ENCODE measurements at places on chromosomes 12 and 14. TPM values are rescaled to one million over a fixed set of nuclear protein-coding genes. Genes with fewer than 3 reads are reported as not detected.

The NRL gene
- 1.2 TPM for total RNA-seq

GRCh38 chr14:76125511-76125910 is 26.2 kb upstream of the GPATCH2L start:
- no peak overlapping the region for H3K27ac ChIP-seq
- no peaks in the 10 kb centered on the region for H3K4me1 ChIP-seq
- no peaks in the 10 kb centered on the region for H3K36me3 ChIP-seq

- peaks cover 2% of the 10 kb centered on the region for H3K36me3 ChIP-seq
- H3K4me3 ChIP-seq = peak overlapping the region; percentile 83
- peak overlapping the region; percentile 43 for H3K27ac ChIP-seq
- peaks cover 61% of the 10 kb centered on the region for H3K27me3 ChIP-seq
- no peak for DNase-seq
Observed at GRCh38 chr14:32940066-32940651, 1.5 kb downstream of the NPAS3 start.

- no peak for DNase-seq
- H3K36me3 ChIP-seq = peaks cover 8% of the 10 kb centered on the region
- H3K27me3 ChIP-seq = no peaks in the 10 kb centered on the region
- no peak overlapping the region for H3K4me3 ChIP-seq
- H3K27ac ChIP-seq = no peak overlapping the region
Observed at GRCh38 chr12:44775901-44776300, 100.2 kb downstream of the NELL2 start.

DNA sequence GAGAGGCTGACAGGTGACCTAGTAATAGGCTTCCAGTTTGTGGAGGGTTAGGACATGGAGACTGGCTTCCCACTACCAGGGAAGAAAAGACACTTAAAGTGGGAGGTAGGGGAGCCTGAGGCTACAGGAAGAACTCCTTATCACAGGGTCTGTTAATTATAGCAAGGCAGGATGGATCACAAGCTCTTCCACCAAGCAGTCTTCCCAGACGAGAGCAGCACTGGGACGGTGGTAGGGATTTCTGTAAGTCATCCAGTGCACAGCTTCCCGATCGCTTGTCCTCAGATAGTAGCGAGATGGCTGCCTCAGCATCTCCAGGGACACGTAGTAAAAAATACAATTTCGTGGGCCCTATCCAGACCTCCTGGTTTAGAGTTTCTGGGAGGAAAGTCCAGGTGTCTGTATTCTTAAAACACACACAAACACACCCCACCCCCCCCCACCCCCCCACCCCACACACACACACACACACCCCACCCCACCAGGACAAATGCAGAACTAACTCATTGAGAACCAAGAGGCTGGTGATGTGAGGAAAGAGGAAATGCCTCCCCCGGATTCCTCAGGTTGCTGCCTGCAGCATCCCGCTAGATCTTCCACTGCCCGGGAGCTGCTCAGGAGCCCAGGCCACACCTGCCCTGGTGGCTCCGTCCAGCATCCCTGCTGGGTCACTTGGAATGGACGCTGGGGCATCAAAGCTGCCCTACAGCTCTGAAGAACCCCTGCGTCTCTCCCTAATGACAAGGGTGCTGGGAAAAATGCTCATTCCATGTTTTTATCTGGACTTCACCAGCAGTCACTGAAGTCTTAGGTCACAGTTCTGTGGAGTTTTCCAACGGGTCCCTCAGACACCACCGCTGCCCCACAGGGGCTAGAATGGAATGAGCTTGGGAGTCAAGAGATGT is 307.2 kb downstream of the CACNA1C start:
- DNase-seq = no peak
- H3K27ac ChIP-seq = no peak overlapping the region
- peaks cover 43% of the 10 kb centered on the region for H3K4me1 ChIP-seq
- no peaks in the 10 kb centered on the region for H3K36me3 ChIP-seq
- H3K4me3 ChIP-seq = no peak overlapping the region

- no peak overlapping the region for H3K4me3 ChIP-seq
- no peaks in the 10 kb centered on the region for H3K27me3 ChIP-seq
Observed at GRCh38 chr14:49770212-49770817, 2.4 kb downstream of the KLHDC2 start.

The TEX52 gene
- total RNA-seq = 0.17 TPM

DNA sequence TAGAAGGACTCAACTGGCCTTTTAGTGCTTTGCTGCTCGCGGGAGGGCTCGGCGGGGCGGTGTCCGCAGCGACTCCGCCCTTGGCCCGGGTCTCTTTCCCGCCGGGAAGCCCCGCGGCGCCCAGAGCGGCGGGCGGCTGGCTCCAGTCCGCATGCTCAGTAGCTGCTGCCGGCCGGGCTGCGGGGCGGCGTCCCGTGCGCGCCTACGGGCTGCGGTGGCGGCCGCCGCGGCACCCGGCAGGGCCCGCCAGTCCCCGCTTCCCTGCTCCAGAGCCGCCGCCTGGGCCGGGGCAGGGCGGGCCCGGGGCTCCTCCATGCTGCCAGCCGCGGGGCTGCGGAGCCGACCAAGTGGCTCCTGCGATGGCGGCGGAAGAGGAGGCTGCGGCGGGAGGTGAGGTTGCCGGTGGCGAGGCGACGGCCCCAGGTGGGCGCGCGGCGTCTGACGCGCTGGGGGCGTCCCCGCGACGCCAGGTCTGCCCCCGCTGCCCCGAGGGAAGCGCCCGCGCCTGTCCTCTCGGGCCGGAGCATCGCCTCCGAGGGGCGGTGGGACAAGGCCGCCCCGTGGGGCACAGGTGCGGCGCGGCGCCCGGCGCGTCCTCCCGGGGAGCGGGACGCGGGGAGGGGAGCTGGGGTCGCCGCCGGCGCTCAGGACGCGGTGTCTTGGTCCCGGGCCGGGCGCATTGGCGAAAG is at the start of gene BMAL2:
BMAL2 (plus strand) TSS at position 123 of the 689 bp plus-strand sequence; CDS start at position 360, 237 bp downstream.
- H3K4me1 ChIP-seq = peaks cover 59% of the 10 kb centered on the region
- H3K27me3 ChIP-seq = no peaks in the 10 kb centered on the region
- peaks cover 3% of the 10 kb centered on the region for H3K36me3 ChIP-seq
- H3K4me3 ChIP-seq = peak within 1 kb of the TSS; percentile 97
- H3K27ac ChIP-seq = peak within 1 kb of the TSS; percentile 98

DNA sequence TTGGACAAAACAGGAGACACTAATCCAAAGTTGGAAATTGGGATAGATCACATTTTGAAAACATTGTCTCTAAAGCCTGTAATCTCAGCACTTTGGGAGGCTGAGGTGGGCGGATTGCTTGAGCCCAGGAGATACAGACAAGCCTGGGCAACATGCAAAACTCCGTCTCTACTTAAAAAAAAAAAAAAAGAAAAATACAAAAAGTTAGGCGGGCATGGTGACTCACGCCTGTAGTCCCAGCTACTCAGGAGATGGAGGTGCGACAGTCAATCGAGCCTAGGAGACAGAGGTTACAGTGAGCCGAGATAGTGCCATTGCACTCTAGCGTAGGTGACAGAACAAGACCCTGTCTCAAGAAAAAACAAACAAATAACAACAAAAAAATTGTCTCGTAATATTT is 152.1 kb downstream of the MGAT4C start:
- no peaks in the 10 kb centered on the region for H3K27me3 ChIP-seq
- no peaks in the 10 kb centered on the region for H3K36me3 ChIP-seq
- no peak overlapping the region for H3K27ac ChIP-seq
- no peak for DNase-seq

- no peak for DNase-seq
- no peaks in the 10 kb centered on the region for H3K27me3 ChIP-seq
- peaks cover 2% of the 10 kb centered on the region for H3K4me1 ChIP-seq
- peaks cover 3% of the 10 kb centered on the region for H3K36me3 ChIP-seq
- no peak overlapping the region for H3K4me3 ChIP-seq
Observed at GRCh38 chr14:64954491-64955240, 12.1 kb upstream of the GPX2 start.

The NANOG gene
- not detected for total RNA-seq

- no peak overlapping the region for H3K4me3 ChIP-seq
- no peaks in the 10 kb centered on the region for H3K27me3 ChIP-seq
- H3K27ac ChIP-seq = no peak overlapping the region
Observed at GRCh38 chr12:100959481-100959880, 164.9 kb downstream of the ANO4 start.

- H3K4me1 ChIP-seq = peaks cover 35% of the 10 kb centered on the region
- H3K4me3 ChIP-seq = peak overlapping the region; percentile 32
- peaks cover 5% of the 10 kb centered on the region for H3K27me3 ChIP-seq
- peak overlapping the region; percentile 31 for H3K27ac ChIP-seq
Observed at GRCh38 chr14:34201909-34202637, 251.2 kb upstream of the EGLN3 start.

DNA sequence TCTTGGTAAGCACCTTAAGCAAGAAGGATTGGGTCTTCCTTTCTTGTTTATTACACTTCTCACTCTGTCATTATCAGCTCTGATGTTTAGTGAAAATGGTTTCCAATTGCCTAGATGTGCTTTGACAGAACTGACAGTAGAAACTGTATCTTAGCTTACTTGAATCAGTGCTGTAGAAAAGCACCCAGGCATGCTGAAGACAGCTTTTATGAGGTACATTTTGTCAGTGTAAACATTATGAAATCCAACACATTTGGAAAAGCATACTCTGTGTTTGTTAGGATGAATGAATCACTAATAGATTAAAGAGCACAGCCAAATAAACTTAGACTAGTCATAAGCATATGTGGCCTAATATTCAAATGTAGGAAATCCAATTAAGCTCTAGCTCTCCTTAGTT is 290.2 kb upstream of the NPAS3 start:
- H3K4me3 ChIP-seq = no peak overlapping the region
- no peaks in the 10 kb centered on the region for H3K27me3 ChIP-seq
- no peak overlapping the region for H3K27ac ChIP-seq

DNA sequence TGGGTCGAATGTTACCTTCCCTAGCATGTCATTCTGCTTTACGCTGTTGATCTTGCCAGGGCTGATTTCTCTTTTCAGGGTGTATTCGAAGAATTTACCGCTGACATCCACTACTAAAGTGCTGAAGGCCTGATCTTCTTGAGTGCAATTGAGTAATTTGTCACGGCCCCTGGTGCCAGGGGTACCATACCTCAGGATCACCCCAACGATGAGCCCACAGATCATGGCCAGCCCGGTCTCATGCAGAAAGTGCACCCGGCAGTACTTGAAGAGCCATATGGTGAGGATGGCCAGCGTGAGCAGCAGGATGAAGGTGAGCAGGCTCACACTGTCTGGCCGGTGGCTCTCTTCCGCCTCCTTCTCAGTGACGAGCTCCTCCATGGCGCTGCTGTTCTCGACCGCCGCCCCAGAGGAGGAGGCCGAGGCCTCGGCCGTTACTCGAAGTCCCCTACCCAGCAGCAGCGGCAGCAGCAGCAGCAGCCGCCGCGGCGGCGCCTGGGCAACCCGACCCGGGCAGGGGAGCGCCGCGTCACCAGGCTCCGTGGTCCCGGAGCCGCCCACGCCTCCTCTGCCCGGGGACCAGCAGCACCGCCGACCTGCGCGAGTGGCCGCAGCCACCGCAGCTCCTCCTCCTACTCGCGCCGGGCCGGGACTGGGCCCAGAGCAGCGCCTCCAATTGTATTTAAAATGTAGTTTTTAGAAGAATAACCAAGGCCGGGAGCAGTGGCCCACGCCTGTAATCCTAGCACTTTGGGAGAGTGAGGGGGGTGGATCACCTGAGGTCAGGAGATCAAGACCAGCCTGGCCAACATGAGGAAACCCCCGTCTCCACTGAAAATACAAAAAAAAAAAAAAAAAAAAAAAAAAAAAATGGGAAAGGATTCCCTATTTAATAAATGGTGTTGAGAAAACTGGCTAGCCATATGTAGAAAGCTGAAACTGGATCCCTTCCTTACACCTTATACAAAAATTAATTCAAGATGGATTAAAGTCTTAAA is 58.5 kb upstream of the TMPO start:
- peaks cover 9% of the 10 kb centered on the region for H3K4me1 ChIP-seq
- no peaks in the 10 kb centered on the region for H3K36me3 ChIP-seq
- no peak overlapping the region for H3K27ac ChIP-seq
- peaks cover 27% of the 10 kb centered on the region for H3K27me3 ChIP-seq
- DNase-seq = peak; percentile 60

The AVPR1A gene
- total RNA-seq = not detected

DNA sequence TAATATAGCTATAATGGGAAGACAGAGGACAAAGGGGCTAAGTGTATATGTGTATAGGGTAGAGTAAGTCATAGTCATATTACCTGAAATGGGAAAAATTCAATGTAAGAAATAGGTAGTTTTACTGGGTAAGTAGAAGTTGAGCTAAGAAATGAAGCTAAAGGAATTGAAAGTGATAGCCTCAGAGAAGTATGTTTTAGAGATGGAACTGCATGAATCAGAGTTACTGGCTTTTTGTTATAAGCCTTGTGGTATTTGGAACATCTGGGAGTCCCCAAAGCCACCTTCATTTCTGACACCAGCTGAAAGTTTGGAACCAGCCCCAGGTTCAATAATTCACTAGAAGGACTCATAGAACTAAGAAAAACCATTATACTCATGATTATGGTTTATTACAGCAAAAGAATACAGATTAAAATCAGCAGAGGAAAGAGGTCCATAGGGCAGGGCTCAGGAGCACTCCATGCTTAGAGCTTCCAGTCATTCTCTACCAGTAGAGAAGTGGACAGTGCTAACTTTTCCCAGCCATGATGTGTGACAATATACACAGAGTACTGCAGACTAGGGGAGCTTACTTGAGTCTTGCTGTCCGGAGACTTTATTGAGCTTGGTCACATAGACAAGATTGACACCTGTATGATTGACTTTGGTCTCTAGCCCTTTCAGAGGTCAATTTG is 9.8 kb upstream of the IFNG start:
- no peaks in the 10 kb centered on the region for H3K36me3 ChIP-seq
- H3K27ac ChIP-seq = no peak overlapping the region
- peaks cover 8% of the 10 kb centered on the region for H3K4me1 ChIP-seq
- DNase-seq = no peak
- no peak overlapping the region for H3K4me3 ChIP-seq

- DNase-seq = no peak
- H3K36me3 ChIP-seq = no peaks in the 10 kb centered on the region
- H3K4me1 ChIP-seq = peaks cover 9% of the 10 kb centered on the region
- peaks cover 48% of the 10 kb centered on the region for H3K27me3 ChIP-seq
- H3K4me3 ChIP-seq = no peak overlapping the region
- H3K27ac ChIP-seq = peak overlapping the region; percentile 35
Observed at GRCh38 chr14:73231981-73232851, 5.1 kb upstream of the PAPLN start.

- no peaks in the 10 kb centered on the region for H3K27me3 ChIP-seq
- peaks cover 4% of the 10 kb centered on the region for H3K36me3 ChIP-seq
- H3K27ac ChIP-seq = no peak overlapping the region
- peaks cover 38% of the 10 kb centered on the region for H3K4me1 ChIP-seq
Observed at GRCh38 chr12:50249464-50250182, 33.7 kb downstream of the LIMA1 start.

The NR1H4 gene
- not detected for total RNA-seq

Measured in activated CD4-positive, alpha-beta T cell treated with anti-CD3 and anti-CD28 coated beads, Interleukin-2, amount 10 ng/mL, durations not matched to agents 24 days and 14 days (primary cell).